H9 (cell line): ENCODE measurements at places on chromosomes 11 and 22.

DNA sequence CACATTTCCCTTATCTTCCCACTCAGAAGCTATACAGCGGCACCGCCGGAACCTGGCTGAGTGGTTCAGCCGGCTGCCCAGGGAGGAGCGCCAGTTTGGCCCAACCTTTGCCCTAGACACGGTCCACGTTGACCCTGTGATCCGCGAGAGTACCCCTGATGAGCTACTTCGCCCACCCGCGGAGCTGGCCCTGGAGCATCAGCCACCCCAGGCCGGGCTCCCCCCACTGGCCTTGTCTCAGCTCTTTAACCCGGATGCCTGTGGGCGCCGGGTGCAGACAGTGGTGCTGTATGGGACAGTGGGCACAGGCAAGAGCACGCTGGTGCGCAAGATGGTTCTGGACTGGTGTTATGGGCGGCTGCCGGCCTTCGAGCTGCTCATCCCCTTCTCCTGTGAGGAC lies 4.9 kb downstream of the NLRX1 start:
- no peaks in the 10 kb centered on the region for H3K27me3 ChIP-seq
- H3K27ac ChIP-seq = no peak overlapping the region
- H3K4me1 ChIP-seq = no peaks in the 10 kb centered on the region
- no peak overlapping the region for H3K4me3 ChIP-seq

DNA sequence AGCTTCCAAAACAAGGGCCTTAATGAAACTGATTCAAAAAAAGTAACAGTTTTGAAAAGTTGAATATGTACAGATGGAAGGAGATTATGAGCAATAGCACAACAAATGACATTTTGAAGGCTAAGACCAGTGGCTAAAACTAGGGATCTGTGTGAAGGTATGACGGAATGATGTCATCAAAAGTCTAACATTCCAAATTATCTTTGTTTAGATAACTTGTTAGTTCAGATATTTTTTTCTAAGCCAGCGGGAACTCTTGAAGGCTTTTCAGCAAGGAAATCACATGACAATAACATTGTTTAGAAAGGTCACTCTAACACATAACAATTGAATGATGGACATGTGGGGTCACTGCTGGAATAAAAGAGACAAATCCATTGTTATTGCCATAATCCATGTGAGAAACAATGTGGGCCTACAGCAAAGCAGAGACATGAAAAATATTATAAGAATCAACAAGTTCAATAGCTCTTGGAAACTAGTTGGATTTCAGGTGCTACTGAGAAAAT lies 260.5 kb downstream of the CASP12 start:
- no peak for DNase-seq
- no peak overlapping the region for H3K27ac ChIP-seq
- no peaks in the 10 kb centered on the region for H3K4me1 ChIP-seq
- no peak overlapping the region for H3K4me3 ChIP-seq
- peaks cover 8% of the 10 kb centered on the region; the same call in 1 of the 2 replicates for H3K36me3 ChIP-seq
- no peaks in the 10 kb centered on the region for H3K27me3 ChIP-seq

- no peaks in the 10 kb centered on the region for H3K27me3 ChIP-seq
- H3K4me1 ChIP-seq = peaks cover 4% of the 10 kb centered on the region; the same call in 1 of the 2 replicates
- no peak overlapping the region for H3K27ac ChIP-seq
- H3K4me3 ChIP-seq = no peak overlapping the region
These were observed 171.7 kb downstream of the DBX1 start for GRCh38 chr11:19988598-19988997.

- H3K4me3 ChIP-seq = no peak overlapping the region
- peaks cover 3% of the 10 kb centered on the region; the same call in 1 of the 2 replicates for H3K36me3 ChIP-seq
- H3K27ac ChIP-seq = no peak overlapping the region
- H3K27me3 ChIP-seq = no peaks in the 10 kb centered on the region
- no peak for DNase-seq
- H3K4me1 ChIP-seq = 0 out of 2 replicates have a peak, but pooled peaks cover 3% of the 10 kb centered on the region
These were observed 92.5 kb downstream of the LRRC32 start for GRCh38 chr11:76577921-76578653.
